ENCODE measurements at places on chromosomes 13 and 19.

DNA sequence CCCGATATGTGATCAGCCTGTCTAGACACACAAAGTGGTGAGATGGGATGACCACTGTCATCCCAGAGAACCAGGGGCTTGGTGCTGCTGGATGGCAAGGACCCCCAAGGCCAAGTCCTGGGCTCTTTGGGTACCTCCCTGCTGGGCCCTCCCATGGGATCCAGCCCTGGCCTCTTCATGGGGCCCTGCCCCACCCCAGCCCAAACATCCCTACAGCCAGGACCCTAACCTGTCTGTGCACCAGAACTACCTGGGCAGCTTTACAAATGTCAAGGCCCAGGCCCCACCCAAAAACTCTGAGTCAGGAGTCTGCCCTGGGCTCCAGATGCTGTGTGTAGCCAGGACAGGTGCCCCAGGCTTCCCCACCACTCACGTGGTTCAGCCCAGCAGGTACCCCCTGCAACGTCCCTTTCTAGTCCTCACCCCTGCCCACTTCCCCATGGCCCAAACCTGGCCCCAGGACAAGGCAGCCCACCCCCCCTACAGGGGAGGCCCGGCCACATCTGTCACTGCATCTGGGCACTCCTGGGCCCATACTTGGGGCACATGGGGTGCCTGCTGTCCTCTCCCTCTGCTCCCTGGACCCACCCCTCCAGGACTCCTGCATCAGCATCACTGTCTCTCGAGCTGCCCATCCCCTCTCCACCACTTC lies 233.5 kb downstream of the TUBA3C start:
- no peak for DNase-seq

DNA sequence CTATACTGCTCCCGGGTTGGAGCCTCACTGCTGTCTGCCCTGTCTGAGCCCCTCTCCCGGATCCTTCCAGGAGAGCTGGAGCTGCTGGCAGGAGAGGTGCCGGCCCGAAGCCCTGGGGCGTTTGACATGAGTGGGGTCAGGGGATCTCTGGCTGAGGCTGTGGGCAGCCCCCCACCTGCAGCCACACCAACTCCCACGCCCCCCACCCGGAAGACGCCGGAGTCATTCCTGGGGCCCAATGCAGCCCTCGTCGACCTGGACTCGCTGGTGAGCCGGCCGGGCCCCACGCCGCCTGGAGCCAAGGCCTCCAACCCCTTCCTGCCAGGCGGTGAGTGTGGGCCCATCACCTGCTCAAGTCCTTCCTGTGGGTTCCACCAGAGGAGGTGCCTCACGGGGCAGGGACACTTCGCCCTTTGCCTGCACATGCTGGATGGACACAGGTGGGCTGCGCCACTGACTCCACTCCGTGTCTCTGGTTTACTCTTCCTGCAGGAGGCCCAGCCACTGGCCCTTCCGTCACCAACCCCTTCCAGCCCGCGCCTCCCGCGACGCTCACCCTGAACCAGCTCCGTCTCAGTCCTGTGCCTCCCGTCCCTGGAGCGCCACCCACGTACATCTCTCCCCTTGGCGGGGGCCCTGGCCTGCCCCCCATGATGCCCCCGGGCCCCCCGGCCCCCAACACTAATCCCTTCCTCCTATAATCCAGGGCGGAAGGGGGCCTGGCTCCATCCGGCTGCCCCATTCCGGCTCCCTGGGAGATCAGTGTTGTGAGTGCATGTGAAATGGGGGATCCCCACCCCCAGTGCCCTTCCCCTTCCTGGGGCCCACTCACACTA lies 19.8 kb downstream of the EPN1 start:
- no peak for DNase-seq

DNA sequence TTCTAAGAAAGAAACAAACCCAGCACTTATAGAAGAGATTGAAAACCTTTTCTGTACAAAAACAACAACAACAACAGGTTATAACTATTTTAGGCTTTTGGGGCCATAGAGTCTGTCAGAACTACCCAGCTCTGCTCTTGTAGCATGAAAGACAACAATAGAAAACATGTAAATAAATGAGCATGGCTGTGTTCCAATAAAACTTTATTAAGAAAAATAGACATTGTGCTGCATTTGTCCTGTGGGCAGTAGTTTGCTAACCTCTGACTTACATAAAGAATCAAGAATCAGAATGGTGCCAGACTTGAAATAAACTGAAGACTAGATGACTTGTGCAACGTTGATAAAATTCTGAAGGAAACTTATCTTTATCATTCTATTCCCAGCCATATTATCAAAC lies 617.5 kb downstream of the DIAPH3 start:
- no peak for DNase-seq

- DNase-seq, result no peak
Observed at GRCh38 chr19:30373593-30373992, 1.4 kb downstream of the ZNF536 start.

DNA sequence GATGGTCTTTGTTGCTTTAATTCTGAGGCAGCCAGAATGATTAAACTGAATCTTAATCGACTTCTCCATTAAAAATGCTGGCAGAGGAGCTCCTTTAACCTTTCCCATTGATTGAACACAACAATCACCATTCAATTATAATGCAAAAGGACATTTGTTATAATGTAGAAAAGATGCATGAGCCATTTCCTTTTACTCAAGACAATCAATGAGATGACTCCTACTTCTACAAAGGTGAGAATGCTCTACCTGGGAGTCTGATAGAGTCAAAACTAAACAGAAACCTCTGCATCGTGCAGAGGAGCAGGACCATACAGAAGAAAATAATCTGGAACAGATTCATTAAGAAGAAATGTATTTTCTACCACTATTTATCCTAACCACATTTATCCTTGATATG lies 253.6 kb upstream of the DACH1 start:
- no peak for DNase-seq

DNA sequence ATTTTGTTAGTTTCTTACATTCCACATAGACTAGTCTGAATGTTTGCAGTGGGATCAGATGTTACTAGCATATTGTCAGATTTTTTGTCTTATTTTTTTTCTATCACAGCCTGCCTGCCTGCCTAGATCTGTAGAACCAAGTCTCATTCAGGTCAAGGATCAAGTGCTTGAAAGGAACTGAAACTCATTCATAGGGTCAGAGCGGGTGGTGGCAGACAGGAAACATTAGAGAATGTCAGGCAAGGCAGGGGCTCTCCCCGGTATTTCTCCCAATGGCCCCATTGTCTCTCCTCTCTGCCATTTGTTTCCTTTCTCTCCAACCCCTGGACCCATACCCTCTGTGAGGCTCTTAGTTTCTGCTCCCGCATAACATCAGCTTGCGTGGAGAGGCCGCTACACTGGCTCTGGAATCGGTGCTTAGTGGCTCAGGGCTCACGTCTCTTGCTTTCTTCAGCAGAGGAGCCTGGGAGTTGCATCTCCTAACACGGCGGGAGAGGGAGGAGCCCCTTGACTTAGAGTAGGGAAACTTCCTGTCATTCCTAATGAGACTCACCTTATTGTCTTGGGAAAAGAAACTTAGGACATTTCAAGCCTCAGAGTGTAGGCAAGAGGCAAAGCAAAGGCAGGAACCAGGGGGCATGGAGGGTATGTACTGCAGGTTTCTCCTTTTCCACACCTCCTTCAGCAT lies 35.6 kb upstream of the SPATA13 start:
- no peak for DNase-seq

GRCh38 chr19:54081032-54081431 lies at the start of gene TARM1:
TSS of gene TARM1 (minus strand) at chr19:54081365. CDS start at chr19:54081340, 25 bp downstream.
- no peak for DNase-seq

DNA sequence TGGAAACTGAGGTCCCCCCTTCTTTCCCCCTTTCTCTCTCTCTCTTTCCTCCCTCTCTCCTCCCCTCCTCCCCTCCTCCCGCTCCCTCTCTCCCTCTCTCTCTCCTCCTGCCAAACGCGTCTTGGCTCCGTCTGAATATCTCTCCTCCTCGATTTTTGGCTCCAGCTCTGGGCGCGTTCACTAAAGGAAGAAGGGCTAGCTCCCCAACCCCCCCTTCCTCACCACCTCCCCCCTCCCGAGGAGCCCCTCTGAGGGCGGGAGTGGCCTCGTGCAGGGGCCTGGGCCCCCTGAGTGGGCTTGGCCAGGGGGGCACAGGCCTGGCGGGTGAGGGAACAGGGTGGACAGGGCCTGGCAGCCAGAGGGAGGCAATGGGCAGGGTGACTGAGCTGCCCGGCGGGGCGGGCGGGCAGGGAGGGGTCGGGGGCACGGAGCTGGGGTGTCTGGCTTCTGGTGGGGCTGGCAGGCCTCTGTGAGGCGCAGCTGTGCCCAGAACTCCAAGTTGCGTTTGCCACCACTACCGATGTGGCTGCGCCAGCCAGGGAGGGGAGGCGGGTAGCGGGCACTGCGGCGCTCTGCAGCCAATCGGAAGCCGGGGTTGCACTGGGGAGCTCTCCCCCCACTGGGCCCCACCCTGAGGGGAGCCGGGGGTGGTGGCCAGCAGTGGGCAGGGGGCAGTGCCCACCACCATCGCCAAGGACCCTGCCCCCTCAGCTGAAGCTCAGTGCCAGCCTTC lies 7.1 kb downstream of the NFIX start:
- no peak for DNase-seq

- peak; percentile 16 for DNase-seq
Observed at GRCh38 chr19:38063928-38064327, 156.9 kb downstream of the SIPA1L3 start.

- no peak for DNase-seq
Observed at GRCh38 chr13:79810669-79811068, 329.7 kb downstream of the NDFIP2 start.

DNA sequence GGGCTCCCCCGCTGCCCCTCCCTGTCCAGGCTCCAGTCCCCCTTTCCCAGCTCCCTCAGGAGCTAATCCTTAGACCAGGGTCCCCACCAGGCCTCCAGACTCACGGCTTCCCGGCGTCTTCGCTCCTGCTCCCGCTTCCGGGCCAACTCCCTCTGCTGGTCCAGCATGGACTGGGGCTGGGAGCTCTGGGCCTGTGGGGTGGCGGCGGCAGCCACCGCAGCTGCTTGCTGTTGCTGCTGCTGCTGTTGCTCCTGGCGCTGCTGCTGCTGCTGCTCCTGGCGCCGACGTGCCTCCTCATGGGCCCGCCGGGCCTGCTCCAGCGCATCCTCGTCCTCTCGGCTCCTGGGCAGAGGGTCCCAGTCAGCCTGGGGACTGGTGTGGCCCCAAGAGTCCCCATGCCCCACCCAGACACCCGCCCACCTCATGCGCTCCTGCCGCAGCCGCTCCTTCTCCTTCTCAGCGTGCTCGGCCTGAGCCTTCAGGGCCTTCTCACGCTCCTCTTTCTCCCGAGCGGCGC lies 6.4 kb upstream of the EPHX3 start:
- DNase-seq, result no peak

DNA sequence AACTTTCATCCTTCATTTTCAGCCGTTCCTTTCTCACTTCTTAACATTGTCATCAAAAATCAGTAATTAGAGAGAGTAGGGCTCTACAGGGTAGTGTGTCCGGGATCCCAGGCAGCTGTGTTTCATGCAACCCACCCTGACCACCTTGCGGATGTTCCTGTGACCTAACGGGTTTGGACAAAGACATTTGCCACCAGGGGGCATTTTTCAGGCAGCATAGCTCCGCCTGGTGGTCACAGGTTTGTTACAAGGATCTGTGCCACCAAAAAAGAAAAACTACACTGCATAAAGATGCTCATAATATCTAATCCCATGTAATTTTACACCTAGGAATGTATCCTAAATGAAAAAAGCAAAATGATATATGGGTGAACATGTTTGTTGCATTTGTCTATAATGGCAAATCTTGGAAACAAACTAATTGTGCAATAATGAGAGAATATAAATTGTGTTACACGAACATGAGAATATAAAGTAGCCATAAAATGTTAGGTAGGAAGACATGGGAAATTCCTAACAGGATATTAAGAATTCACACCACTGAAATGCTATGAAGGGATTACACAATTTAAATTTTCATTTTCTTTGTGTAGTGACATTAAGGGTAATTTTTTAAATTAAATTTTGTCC lies 123.0 kb downstream of the SLC7A1 start:
- DNase-seq, result no peak

- no peak for DNase-seq
Observed at GRCh38 chr13:111076155-111077013, 38.7 kb upstream of the ARHGEF7 start.

DNA sequence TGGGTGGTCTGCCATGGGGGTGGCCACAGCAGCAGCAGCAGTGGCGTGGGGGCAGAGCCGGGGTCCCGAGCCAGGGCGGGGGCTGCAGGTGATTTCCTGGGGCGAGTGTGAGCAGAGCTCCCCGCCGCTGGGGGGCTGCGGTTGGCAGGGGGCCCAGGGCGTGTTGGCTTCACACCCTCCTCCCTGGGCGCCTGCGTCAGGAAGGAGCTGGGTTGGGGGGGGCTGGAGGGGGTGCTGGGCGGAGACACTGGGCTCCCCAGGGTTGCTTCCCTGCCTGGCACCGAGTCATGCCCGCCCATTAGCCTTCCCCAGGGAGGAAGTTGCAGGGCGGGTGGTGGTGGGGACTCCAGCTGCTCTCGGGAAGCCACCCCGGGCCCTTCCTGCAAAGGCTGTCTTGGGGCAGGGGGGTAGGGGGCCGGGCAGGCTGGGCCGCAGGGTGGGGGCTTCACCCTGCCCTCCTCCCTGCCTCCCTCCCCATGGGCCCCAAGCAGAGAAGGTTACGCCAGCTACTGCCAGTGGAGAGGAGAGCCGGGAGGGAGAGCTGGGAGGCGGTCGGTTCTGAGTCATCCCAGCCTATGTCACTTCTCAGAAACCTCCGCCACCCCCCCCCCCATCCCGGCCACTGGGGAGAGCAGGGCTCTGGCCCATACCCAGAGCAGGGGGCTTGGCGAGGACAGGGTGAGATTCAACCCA lies 4.6 kb downstream of the MIDN start:
- no peak for DNase-seq

GRCh38 chr19:15893477-15893876 lies 4.4 kb downstream of the CYP4F2 start:
- no peak for DNase-seq

Data from NCI-H2029 treated with DMSO at 0.1 percent for 48 hours (cell line).